ENCODE measurements at places on chromosomes 5 and 9.

GRCh38 chr9:125839317-125839716 lies 92.1 kb downstream of the PBX3 start:
- peak; percentile 61 for DNase-seq

DNA sequence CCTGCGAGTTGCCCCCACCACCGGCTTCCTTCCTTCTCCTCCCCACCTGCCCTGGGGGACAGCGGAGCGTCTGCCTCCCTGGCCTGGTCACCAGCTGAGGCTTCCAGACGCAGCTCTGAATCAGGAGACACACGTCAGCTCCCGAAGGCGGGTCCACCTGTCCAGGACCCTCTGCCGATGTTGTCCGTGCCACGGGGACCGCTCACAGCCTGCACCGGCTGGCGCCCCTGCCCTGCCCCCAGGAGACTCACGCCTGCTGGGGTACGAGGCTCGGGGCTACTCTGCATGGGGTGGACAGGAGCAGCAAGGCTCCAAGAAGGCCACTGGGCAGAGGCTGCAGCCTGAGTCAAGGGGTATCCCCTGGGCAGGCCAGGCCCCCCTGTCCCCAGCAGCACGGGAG lies 1.9 kb upstream of the CCDC187 start:
- DNase-seq: no peak

GRCh38 chr9:124594225-124594624 lies 87.0 kb upstream of the NR5A1 start:
- no peak for DNase-seq

GRCh38 chr9:13941714-13942113 lies 372.2 kb downstream of the NFIB start:
- DNase-seq: no peak

DNA sequence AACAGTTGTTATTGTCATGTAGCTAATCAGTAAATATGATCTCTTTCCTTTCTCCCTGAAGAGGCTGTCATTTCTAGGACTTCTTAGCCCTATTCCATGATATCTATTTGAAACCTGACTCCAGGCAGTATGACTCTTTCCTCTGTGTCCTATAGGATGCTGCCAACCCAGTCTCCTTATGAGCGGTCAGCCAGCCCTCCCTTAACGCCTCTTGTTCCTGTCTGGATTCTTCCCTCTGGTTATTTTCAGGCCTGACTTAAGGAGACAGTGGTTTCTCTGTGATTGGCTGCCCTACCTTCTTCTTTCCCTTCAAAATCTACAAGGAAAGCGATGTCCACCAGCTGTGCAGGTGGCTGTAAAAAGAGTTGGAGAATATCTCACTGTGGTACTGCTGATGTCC lies 19.4 kb upstream of the C5orf63 start:
- DNase-seq: no peak

DNA sequence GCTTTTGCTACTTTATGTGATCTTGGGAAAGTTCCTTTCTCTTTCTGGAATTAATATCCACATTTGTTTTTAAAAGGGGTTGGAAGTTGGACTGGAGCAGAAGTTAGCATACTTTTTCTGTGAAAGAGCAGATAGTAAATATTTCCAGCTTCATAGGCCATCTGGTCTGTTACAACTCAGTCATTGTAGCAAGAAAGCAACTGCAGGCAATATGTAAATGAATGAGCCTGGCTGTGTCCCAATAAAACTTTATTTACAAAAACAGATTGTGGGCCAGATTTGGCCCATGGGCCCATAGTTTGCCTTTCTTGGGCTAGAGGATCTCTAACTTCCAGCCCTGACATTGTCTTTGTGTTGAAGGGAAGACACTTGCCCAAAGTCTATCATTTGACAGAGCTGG lies 104.4 kb downstream of the ACTL7B start:
- DNase-seq: no peak

- no peak for DNase-seq
These were observed 163.1 kb upstream of the TLE4 start for GRCh38 chr9:79408617-79409016.

DNA sequence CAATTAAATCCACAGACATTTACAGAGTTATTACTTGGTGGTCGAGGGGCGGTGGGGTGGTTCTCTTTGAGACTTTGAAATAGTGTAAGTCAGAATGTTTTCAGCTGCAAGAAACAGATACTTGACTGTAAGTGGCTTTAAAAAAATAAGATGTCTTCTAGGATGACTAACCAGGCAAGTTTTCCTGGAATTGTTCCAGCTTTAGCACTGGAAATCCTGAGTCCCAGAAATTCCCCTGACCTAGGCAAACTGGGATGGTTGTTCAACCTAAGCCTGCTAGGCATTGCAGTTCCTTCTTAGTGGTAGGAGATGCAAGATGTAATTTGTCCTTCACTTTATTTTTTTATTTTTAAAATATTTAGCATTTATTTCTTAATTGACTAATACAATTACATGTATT lies 169.5 kb upstream of the POC5 start:
- no peak for DNase-seq

DNA sequence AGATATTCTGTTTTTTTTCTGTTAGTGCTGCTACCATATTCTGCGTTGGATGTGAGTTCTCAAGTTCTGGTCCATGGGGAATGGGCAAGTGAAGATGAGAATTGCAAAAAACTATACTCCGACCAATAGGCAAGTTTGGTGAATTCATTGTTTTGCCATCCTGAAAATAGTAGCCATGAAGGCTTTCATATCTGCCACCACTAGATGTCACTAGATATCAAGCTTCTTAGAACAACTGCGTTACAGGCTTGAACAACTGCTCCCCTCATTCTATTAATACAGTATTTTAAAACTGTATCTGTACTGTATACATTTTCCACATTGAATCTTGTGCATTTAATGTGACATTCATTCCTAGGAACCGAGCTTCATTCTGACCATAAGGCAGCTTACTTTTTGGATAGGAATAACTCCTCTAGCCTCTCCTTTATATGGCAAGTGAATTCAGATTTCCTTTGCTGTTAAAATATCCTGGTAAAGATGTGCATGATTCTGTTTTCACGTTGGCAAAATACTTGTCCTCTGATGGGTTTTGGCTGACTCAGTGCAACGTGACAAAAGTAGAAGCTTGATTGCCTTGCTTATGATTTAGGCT lies 163.6 kb downstream of the SREK1 start:
- peak; percentile 94 for DNase-seq

DNA sequence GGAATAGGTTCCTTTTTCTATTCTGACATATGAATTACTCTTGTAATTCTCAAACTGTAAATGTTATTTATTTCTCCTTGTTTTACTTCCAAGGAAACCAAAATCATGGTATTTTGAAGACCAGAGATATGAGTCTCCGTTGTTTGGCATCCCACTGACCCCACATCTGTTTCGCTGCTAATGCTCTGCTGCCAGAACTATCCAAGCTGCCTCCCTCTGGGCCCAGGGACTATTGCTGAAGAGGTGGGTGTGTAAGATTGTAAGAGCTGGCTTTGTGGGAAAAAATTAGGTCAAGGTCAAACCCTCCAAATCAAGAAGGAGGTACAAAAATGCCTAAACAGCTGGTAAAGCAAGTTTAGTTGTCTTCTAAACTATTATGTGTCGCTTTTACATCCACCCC lies 129.4 kb upstream of the MYO10 start:
- DNase-seq: no peak

- peak; percentile 96 for DNase-seq
These were observed 12.7 kb downstream of the STK10 start for GRCh38 chr5:172175263-172175719.

DNA sequence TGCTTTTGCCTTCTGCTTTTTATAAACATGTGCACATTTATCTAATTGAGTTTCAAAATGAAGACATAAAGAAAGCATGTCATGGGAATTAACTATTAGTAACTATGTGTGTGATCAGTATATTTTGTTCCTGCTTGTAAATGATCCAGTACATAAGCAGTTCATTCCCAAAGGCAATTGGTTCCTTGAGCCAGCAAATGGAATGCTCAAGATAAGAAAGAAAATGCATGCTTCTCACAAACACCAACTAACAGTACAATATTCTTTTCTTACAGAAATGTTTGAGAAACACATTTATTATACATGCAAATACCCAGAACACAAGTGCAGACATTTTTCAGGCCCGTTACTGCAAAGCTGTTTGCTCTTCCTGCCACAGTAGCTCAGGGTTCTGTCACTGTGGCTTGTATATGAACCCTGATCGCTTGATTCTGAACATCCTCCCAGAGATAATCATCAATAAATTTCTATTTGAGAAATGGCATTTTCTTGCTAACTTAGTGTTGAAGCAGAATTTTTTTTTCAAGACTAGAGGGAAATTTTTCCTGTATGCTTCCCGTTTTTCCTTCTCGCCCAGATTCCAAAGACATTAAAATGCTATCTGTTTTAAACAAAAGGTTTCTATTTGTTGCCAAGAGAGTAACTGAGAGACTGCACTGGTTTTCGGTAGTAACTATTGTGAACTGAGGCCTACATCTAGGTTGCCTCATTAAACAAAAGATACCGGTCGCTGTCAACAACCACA lies 1.9 kb downstream of the GNAQ start:
- peak; percentile 71 for DNase-seq

DNA sequence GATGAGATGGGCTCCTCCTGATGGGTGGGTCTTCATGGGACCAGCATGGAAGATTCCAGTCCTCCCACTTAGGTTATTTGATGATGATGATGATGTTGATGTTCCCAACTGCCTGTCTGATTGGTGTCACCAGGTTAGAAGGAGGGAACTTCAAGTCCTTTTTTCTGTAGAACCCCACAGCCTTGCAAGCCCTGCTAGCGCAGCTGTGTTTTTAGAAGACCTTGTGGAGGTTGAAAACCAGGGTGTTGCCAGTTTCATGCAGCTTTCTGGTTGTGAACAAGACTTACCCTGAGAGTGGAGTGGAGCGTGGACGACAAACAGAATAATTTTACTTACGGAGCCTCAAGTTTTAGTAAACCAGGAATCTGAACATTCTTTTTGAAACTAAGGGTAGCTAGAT lies 83.0 kb downstream of the TRIO start:
- no peak for DNase-seq

- no peak for DNase-seq
These were observed 161.4 kb upstream of the TRPC7 start for GRCh38 chr5:136526791-136527190.

- DNase-seq: peak; percentile 84
These were observed 4.3 kb upstream of the AHRR start for GRCh38 chr5:317086-317811.

- no peak for DNase-seq
These were observed 101.8 kb upstream of the TAF11L2 start for GRCh38 chr5:17396247-17396646.

DNA sequence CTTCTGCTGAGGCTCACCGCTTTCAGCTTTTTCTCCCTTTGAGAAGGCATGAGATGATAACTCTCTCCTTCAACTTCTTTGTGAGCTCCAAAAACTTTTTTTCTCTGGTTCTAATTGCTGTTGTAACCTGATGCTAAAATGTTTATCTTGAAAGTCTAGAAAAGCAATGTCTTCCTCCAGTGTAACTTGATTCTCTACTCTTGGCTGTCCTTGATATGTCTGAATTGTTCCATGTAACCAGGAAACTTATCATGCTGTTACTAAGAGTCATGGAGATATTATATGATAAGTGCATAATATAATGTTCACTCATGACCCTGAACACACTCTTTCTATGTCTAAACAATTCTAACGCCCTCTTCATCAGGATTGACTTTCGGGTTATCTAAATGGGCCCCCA lies 128.0 kb upstream of the ABCA1 start:
- DNase-seq: no peak

DNA sequence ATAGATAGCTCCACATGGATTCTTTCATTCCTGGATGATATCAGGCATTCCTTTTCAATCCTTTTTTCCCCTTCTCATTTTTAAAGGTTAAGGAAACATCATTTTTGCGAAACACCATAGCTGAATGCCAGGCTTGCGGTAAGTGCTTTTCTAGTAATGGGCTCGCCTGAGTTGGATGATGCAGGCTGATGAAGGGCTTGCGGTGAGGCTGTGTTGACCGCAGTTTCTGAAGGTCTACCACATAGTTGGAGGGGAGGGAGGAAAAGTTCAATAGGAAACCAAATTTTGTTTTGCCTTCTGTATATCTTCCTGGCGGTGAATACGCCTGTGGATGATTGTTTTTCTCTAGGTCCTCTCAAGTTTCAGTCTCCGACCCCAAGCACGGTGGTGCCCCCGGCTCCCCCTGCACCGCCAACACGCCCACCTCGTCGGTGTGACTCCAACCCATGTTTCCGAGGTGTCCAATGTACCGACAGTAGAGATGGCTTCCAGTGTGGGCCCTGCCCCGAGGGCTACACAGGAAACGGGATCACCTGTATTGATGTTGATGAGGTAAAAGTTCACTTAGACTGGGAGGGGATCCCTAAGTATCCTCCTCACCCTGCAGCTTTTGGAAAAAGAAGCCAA lies 24.3 kb downstream of the THBS4 start:
- DNase-seq: no peak

DNA sequence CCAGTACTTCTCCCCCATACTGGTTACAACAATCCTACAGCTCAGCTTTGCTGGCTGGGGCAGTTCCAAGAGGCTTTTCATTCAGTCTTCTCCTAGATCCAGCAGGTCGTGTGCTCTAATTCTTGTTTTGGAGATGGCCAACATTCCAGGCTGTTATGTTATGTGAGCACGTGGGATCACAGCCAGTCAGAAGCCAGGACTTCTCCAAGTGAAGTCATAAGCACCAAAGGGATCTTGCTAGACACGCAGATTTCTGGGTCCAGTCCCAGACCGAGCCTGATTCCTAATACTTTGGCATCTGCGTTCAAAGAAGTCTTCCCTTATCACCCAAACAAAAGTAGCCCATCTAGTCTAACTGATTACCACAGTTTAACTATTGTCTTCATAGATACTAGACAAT lies 1.4 kb upstream of the LARP1 start:
- DNase-seq: peak; percentile 38

- DNase-seq: no peak
These were observed 27.2 kb downstream of the PRRC2B start for GRCh38 chr9:131420980-131421624.

DNA sequence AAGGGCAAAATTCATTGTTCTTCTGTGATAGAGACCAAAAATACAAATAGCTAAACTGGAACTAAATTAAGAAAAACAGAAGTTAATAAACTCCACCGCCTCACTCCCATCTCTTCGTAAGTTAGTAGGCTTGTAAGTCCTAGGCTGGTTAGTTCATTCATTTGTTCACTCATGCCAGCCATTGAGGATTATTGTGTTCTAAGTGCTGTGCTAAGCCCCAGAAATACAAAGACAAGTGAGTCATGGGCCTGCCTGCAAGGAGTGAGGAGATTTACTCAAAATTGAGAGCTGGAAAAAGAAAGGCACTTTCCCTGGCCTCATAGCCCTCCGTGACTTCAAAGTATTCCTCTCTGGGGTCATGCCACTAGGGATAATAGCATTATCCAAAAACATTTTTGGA lies 8.5 kb downstream of the DOCK8 start:
- no peak for DNase-seq

GRCh38 chr5:343461-344401 lies 22.2 kb downstream of the AHRR start:
- peak; percentile 86 for DNase-seq

Data from hematopoietic multipotent progenitor cell treated with erythropoietin and hydrocortisone succinate and interleukin-3 and kit ligand, for 6 days (in vitro differentiated cells).